Ovary (tissue), 10 donors: ENCODE measurements at places on chromosomes 3 and 15. TPM values are rescaled to one million over a fixed set of nuclear protein-coding genes. Genes with fewer than 3 reads are reported as not detected.

The SLC12A8 gene
- 11.5 TPM for total RNA-seq

The CCDC54 gene
- 0.24 TPM for total RNA-seq

The BMF gene
- 17.2 TPM for total RNA-seq

The KCTD6 gene
- total RNA-seq, result 16.6 TPM

The EFCC1 gene
- total RNA-seq, result 7.9 TPM

The PPARG gene
- total RNA-seq, result 12.8 TPM

The MYZAP gene
- total RNA-seq, result 5.5 TPM

The ZNF621 gene
- 28.5 TPM for total RNA-seq

The MASP1 gene
- total RNA-seq, result 4.4 TPM

The SCAP gene
- 53.7 TPM for total RNA-seq

The LDHAL6B gene
- total RNA-seq, result not detected

The TTC23 gene
- 15.9 TPM for total RNA-seq

The TOPAZ1 gene
- total RNA-seq, result not detected

The DPPA2 gene
- not detected for total RNA-seq

The ROPN1B gene
- total RNA-seq, result not detected

The CCDC71 gene
- 33.8 TPM for total RNA-seq

The CPB1 gene
- total RNA-seq, result not detected
